ENCODE measurements at places on chromosomes 13 and 19. TPM values are rescaled to one million over a fixed set of nuclear protein-coding genes. Genes with fewer than 3 reads are reported as not detected.
A peak's percentile ranks its signal among the peaks of the same experiment; 100 is the strongest.

CCL25 gene
- total RNA-seq = not detected

GRCh38 chr19:2850256-2850925, 9.1 kb downstream of the ZNF555 start:
- no peak overlapping the region for H3K27ac ChIP-seq
- DNase-seq = no peak
- H3K4me1 ChIP-seq = peaks cover 3% of the 10 kb centered on the region
- H3K36me3 ChIP-seq = peaks cover 77% of the 10 kb centered on the region
- no peak overlapping the region for H3K4me3 ChIP-seq

DNA sequence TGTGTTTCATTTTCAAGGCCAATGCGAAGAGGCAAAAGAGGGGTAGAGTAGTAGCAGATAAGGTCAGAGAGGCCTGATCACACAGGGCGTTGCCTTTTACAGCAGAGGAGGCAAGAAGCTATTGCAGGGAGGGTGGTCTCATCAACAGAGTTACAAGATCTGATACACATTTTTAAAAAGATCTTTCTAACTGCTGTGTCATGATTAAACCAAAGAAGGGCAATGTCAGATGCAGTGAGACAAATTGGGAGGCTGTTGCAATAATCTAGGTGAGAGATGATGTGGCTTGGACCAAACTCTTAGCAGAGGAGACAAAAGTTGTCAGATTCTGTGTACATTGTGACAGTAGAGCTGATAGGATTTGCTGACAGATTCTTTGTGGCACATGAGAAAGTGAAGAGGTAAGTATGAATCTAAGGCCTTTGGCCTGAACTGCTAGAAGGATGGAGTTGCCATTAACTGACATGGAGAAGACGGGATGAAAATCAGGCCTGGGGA, 13.0 kb upstream of the LRRC63 start:
- H3K27ac ChIP-seq = no peak overlapping the region
- no peaks in the 10 kb centered on the region for H3K36me3 ChIP-seq

GRCh38 chr13:78816154-78816553, 157.2 kb upstream of the OBI1 start:
- H3K4me3 ChIP-seq = no peak overlapping the region
- no peaks in the 10 kb centered on the region for H3K36me3 ChIP-seq
- H3K27ac ChIP-seq = no peak overlapping the region
- DNase-seq = no peak

DNA sequence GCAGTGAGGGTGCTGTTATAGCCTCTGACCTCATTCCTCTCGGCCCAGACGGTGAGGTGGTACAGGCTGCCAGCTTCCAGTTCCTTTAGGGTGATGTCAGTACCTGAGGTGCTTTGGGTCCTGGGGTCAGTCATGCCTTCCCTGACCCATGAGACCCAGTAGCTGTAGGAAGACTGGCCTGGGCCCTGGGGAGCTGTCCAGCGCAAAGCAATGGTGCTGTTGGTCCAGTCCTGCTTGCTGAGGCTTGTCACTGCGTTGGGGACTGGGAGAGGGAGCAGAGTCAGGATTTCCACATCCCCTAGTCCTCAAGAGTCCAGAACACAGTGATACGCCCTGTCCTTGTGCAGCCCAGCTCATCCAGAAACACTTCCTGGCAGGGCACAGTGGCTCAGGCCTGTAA, 10.7 kb downstream of the PTPRH start:
- no peaks in the 10 kb centered on the region for H3K36me3 ChIP-seq
- no peak overlapping the region for H3K27ac ChIP-seq
- H3K4me1 ChIP-seq = no peaks in the 10 kb centered on the region
- H3K4me3 ChIP-seq = no peak overlapping the region
- DNase-seq = no peak
- no peaks in the 10 kb centered on the region for H3K27me3 ChIP-seq

DNA sequence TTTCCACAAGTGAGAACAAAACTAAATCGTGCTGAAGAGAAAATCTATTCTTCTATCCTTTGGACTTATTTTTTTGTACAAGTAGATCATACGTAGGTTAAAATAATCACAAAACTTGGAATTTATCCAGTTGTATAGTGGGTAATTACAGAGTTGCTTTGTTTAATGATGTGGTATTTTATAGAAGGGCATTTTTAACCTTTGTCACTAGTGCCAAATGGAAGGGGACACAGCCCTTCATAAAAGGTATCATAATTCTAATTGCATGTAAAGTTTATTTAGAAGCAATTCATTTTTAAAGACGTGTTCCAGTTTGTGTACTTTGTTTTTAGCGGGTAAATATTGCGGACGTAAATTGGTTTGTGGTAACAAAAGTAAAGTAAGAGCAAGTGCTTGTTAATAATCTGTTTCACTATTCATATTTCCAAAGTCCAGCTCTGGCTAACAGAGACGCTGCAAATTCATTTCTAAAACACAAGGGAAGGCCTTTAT, 99.5 kb downstream of the ERCC5 start:
- H3K4me3 ChIP-seq = no peak overlapping the region
- H3K27ac ChIP-seq = no peak overlapping the region
- no peak for DNase-seq
- no peaks in the 10 kb centered on the region for H3K27me3 ChIP-seq

DNA sequence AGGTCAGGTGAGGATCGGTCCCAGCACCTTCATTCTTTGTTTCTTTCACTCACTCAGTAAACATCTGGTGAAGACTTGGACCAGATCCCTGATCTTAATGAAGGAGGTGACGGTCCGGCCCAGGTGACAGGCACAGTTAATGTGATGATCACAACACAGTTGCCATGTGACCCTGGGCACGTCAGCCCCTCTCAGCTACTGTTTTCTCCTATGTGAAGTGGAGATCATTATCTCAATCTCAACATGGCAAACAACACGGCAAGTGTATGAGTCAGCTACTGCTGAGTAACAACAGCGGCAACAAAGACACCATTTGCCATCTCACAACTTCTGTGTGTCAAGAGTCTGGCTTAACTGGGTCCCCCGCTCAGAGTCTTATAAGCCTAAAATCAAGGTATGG, 74.6 kb downstream of the GNG7 start:
- no peaks in the 10 kb centered on the region for H3K4me1 ChIP-seq
- peak overlapping the region; percentile 83 for H3K27ac ChIP-seq
- DNase-seq = no peak
- no peak overlapping the region for H3K4me3 ChIP-seq

GRCh38 chr13:71799324-71799723, 67.7 kb downstream of the DACH1 start:
- DNase-seq = no peak
- no peaks in the 10 kb centered on the region for H3K36me3 ChIP-seq
- H3K27me3 ChIP-seq = no peaks in the 10 kb centered on the region
- no peak overlapping the region for H3K4me3 ChIP-seq
- no peak overlapping the region for H3K27ac ChIP-seq

DNA sequence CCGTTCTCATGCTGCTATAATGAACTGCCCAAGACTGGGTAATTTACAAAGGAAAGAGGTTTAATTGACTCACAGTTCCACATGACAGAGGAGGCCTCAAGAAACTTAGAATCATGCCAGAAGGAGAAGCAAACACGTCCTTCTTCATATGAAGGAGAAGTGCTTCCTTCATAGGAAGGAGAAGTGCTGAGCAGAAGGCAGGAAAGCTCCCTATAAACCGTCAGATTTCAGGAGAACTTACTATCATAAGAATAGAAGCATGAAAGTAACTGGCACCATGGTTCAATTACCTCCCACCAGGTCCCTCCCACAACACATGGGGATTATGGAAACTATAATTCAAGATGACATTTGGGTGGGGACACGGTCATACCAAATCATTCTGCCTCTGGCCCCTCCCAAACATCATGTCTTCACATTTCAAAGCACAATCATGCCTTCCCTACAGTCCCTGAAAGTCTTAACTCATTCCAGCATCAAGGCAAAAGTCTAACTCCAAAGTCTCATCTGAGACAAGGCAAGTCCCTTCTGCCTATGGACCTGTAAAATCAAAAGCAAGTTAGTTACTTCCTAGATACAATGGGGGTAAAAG, 10.6 kb downstream of the ACOD1 start:
- no peak overlapping the region for H3K27ac ChIP-seq
- no peaks in the 10 kb centered on the region for H3K4me1 ChIP-seq

DNA sequence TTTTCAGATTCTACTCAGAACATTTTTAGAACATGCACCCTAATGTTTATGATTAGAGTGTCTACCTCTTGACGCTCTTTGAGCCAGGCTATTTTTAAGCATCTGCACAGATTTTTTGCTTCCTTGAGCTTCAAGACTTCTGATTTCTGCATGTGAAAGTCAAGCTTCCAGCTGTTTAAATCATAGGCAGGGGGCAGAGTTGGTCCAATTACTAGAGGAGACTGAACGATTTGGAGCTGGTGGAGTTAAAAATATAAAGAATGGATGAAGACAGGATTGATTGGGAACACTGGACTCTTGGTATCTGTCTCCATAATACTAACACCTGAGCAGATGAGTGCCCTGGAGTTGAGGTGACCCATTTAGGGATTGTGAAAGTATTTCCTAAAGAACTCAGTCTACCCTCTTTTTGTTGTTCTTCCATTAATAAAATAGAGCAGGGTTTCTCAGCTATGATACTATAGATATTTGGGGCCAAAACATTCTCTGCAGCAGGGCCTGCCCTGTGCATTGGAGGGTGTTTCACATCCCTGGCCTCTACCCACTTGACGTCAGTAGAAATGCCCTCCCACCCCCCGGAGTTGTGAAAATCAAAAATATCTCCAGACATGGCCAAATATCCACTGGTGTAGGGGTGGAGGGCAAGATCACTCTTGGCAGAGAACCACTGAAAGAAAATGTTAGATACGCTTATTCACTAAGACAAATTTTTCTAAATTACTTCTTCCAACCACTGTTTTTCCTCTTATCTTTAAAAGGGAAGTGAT, 160.1 kb downstream of the COG6 start:
- H3K4me3 ChIP-seq = no peak overlapping the region
- no peaks in the 10 kb centered on the region for H3K27me3 ChIP-seq
- no peaks in the 10 kb centered on the region for H3K4me1 ChIP-seq
- peak; percentile 35 for DNase-seq
- no peak overlapping the region for H3K27ac ChIP-seq

DNA sequence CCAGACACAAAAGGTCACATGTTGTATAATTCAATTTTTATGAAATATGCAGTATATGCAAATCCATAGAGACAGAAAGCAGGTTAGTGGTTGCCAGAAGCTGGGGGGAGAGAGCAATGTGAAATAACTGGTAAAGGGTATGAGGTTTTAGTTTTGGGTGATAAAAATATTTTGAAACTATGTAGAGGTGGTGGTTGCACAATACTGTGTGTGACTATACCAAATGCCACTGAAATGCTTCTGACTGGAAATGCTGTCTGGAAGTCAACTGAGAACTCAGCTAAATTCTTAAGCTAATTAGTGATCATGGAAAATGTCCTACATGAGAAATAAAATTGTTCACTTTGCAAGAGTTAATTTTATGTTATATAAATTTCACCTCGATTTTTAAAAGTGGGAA, 65.3 kb upstream of the RXFP2 start:
- H3K36me3 ChIP-seq = no peaks in the 10 kb centered on the region

SIGLEC8 gene
- 0.34 TPM for total RNA-seq

DNA sequence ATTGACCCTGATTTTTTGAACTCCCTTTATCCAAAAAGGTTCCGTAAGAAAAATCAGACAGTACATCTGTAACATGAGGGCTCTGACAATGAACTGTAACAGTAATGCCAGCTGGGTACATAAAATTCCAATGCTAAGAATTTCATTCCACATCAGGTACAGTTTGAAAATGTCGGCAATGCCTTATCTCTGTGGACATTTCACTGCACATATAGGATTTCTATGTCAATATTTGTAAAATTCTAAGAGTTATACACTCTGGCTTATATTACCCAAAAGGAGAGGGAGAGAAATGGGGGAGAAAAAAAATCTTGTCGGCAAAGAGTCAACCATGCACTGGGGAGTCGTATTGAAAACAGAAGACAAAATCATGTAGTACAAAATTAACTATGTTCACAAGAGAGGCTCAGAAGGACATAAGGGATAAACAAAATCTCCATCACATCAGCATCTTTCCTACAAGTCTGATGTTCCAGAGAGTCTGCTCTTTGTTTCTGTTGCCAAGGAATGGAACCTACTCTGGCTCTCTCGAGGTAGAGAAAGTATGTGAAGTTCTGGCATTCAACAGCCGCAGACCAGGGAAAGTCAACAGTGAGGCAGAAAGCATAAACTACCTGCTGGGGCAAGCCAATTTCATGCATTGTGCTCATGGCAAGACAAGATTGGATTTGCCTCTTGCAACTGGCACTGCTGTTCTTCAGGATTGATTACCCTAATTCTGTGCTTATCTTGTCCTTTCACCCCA, 72.4 kb downstream of the STARD13 start:
- no peak overlapping the region for H3K4me3 ChIP-seq
- no peaks in the 10 kb centered on the region for H3K27me3 ChIP-seq
- H3K36me3 ChIP-seq = no peaks in the 10 kb centered on the region
- H3K4me1 ChIP-seq = peaks cover 46% of the 10 kb centered on the region
- DNase-seq = peak; percentile 47

DNA sequence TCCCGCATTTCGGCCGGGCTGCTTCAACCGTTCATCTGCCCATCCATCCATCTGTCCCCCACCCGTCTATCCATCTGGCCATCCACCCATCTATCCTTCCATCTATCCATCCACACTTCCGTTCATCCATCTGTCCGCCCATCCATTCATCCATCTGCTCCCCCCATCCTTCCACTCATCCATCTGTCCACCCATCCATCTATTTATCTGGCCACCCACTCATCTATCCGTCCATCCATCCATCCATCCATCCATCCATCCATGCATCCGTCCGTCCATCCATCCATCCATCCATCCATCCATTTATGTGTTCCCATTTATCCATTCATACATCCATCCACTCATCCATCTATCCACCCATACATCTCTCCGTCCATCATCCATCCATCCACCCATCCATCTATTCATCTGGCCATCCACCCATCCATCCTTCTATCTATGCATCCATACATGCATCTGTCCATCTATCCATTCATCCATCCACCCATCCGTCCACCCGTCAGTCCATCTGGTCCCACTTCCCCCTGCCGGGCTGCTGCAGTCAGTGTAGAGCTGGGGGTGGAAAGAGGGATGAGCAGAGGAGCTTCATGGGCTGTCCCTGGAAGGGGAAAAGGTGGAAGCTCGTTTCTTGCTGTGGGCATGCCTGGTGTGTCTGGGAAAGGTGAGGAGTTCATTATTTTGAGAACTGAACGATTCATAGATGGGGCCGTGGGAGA, 722 bp downstream of the HSD11B1L start:
- H3K27ac ChIP-seq = no peak overlapping the region
- H3K4me1 ChIP-seq = no peaks in the 10 kb centered on the region
- no peak for DNase-seq
- H3K36me3 ChIP-seq = peaks cover 7% of the 10 kb centered on the region
- no peaks in the 10 kb centered on the region for H3K27me3 ChIP-seq

- no peak overlapping the region for H3K4me3 ChIP-seq
- no peak overlapping the region for H3K27ac ChIP-seq
- peak; percentile 75 for DNase-seq
- H3K27me3 ChIP-seq = peaks cover 17% of the 10 kb centered on the region
- peaks cover 15% of the 10 kb centered on the region for H3K36me3 ChIP-seq
Observed at GRCh38 chr19:45526143-45526542, 18.9 kb downstream of the VASP start.

GRCh38 chr13:94249512-94249911, 230.0 kb downstream of the DCT start:
- DNase-seq = no peak
- H3K36me3 ChIP-seq = no peaks in the 10 kb centered on the region
- no peak overlapping the region for H3K27ac ChIP-seq

GRCh38 chr19:29812881-29813275, 1.1 kb downstream of the CCNE1 start:
- peaks cover 5% of the 10 kb centered on the region for H3K36me3 ChIP-seq
- no peak overlapping the region for H3K4me3 ChIP-seq
- peaks cover 7% of the 10 kb centered on the region for H3K4me1 ChIP-seq
- DNase-seq = no peak
- H3K27ac ChIP-seq = no peak overlapping the region

Measured in lung (tissue), 17 donors.